ENCODE measurements at places on chromosomes 2 and 18.

DNA sequence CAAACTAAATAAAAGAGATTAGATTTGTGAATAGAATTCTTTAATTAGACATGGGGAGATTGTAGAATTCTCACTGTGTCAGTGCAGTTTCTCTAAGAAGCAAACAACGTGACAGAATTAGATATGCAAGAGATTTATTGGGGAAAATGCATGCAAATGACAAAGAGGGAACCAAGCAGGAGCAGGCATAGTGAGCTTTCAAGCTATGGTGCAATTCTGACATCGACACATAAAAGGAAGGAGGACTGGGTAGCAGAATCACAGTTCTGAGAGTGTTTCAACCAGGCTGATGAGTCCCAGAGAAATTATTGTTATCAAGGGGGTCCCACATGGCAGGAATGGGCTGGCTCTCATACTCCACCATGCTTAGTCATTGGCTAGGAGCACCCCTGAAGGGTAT is 338.4 kb downstream of the FIGN start:
- DNase-seq: no peak

DNA sequence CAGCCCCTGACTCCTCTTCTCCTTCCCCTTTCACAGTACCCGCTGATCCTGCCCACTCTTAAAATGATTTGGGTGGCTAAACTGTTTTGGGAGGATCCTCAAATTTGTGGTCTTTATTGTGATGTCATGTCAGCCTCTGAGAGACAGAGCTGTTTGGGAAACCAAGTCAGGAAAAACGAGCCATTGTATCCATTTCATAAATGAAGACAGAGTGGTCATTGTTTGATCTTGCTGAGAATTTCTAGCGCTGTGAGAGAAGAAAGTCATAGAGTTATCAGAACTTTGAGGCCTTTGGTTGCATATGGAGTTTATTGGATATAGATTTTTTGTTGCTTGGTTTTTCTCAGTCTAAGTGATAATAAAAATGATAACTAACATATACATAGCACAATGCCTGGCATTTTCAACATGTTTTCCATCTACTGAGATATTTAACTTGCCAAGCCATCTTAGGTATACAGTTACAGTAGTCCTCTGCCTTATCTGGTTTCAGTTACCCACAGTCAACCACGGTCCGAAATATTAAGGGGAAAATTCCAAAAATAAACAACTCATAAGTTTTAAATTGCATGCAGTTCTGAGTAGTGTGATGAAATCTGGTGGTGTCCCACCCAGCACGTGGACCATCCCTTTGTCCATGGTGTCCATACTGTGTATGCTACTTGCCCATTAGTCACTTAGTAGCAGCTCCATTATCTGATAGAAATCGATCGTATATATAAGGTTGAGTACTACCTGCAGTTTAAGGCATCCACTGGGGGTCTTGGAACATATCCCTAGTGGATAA is 105.0 kb upstream of the RASGRP3 start:
- DNase-seq: no peak

DNA sequence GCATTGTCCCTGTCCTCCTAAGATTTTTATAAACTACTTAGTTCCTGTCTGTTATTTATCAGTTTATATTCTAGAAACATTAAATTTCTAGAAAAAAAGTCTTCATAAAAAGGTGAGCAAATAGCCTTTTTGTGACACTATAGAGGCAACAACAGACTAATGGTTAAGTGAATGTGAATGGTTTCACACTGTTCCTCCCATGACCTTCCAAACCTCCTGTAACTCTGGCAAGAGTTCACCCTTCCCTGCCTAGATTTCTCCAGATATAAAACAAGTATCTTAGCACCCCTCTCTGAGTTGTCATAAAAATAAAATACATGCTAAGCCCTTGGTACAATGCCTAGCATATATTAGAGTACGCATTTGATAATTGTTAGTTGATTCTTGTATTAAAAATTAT is 29.2 kb downstream of the COBLL1 start:
- DNase-seq: no peak

GRCh38 chr18:77111449-77111848 is 21.1 kb downstream of the MBP start:
- DNase-seq: no peak

- no peak for DNase-seq
These were observed 6.1 kb downstream of the AFF3 start for GRCh38 chr2:100136310-100136709.

GRCh38 chr2:217842017-217842416 is 160.8 kb downstream of the TNS1 start:
- DNase-seq: no peak

DNA sequence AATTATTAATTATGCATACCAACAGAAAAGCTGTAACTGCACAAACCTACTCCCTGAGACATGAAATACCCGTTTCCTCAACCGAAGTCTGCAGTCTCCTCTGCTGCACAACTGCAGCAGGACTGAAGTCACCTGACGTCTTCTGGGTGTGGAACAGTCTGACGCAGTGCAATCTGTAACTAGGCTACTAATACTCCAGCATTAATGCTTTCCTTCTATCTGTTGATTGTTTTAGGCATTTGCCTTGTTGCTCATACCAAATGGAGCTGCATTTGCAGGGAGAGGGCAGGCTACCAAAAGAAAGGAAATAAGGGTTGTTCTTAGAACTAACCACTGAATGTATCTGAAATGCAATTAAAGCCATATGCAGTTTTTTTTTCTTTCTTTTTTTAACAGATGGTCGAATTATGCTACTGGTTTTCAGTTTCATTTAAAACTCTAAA is 40.1 kb downstream of the RTN4 start:
- DNase-seq: no peak

DNA sequence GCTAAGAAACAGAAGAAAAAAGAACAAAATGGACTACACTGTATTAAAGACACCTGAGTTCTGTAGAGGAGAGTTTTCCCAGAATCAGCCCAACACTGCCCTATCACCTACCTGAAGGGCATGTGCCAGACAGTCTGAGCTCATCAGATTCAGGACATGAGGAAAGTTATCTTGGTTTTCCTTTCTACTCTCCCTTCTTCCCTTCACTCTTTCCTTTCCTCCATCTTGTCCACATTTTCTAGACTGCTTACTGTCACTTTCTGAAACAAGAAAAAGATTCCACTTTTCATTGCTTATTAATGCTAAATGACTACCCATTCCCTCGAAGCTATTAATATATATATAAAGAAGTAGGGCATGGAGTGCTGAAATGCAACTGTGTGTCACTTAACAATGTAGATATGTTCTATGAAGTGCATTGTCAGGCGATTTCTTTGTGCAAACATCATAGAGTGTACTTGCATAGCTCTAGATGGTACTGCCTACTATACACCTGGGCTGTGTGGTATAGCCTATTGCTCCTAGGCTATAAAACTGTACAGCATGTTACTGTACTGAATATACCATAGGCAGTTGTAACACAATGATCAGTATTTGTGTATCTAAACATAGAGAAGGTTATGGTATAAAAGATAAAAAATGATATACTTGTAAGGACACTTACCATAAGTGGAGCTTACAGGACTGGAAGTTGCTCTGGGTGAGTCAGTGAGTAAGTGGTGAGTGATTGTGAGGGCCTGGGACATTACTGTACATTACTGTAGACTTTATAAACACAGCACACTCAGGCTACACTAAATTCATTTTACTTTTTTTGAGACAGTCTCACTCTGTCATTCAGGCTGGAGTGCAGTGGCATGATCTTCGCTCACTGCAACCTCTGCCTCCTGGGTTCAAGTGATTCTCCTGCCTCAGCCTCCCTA is 145.5 kb upstream of the ITGA6 start:
- DNase-seq: peak; percentile 46

GRCh38 chr18:38792731-38793130 is 1227.1 kb upstream of the CELF4 start:
- no peak for DNase-seq

- DNase-seq: peak; percentile 68
These were observed 6.8 kb downstream of the FHL2 start for GRCh38 chr2:105391763-105392662.

DNA sequence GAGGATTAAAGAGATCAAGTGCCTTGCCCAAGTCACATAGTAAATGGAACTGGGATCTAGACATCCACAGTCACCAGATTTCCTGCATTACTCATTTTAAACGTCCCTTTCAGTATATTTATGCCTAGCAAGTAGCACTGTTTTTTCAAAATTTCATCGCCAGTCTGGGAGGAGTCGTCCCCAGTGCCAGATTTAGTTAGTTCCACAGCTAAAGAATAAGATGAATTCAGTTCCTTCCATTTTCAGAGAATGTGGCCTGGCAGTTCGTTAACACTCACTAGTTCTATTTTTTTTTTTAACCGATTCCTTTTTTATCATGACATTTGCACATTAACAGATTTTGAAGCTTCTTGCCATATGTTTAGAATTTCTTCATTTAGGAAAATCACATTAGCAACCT is 11.2 kb downstream of the GRP start:
- no peak for DNase-seq

DNA sequence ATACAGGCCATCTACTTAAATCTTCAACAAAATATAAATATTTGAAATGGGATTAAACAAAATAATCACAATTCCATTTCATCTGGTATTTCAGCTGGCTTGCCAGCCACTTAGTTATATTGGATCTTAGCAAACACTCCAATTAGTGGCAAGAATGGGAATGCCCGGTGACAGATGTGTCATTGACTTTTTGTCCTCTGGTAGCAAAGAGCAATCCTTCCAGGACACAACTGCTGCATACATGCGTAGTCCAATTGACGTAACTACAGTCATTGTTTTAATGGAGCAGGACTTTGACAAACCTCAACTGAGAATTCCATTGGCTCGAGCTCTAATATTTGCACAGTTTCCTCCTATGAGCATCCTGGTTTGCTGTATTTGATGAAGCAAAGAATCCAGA is 69.9 kb downstream of the RNF152 start:
- no peak for DNase-seq

DNA sequence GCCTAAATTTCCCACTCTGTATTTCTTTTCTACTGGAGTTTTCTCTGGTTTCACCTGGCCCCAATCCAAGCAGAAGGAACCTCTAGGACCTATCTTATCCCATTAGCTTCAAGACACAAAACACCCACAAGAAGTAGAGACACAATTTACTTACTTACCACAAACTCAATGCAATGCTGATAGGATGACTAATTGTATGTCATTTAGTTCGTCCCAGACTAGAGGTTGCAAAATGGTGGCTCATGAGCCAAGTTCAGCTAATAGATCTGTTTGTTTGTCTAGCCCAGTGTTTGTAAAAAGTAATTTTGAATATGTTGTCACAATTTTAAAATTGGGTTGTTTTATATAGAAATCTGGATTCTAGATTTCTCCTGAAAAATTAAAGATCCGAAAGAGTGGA is 34.7 kb upstream of the ZSWIM2 start:
- DNase-seq: no peak

DNA sequence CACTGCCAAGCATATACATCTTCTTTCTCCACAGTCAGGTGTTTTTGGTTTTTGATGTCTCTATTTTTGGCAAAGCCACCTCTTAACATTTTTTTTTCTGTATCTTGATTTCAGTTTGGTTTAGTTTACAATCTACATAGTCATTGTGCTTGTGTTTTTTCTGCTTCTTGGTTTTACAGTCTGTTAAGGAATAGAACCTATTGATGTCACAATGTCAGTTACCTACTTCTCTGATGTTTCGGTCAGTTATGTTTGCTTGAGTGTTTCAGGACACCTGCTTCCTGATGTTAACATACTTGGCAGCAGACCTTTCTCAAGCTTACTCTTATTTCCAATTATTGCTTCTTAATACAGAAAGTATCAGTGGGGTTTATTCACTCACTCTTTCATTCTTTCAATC is 253.3 kb downstream of the SPAG16 start:
- no peak for DNase-seq

- no peak for DNase-seq
These were observed 670.7 kb downstream of the ERBB4 start for GRCh38 chr2:211867845-211868451.

DNA sequence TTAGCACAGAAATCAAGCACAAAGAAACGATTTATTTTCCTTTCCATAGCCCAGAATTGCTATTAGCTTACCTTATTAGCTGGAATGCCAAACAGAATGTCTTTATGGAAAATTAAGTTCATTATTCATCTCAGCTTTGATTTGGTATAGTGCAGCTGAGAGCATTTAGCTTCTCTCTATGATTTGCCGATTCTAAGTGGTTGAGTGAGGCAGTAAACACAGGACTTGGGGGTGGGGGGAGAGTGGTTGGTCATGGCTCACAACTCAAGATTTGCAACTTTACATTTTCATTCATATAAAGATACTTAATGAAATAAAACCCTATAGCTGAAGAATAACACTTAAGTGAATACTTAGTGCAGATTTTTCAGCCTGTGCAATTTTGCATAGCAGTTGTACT is 395.2 kb downstream of the TGIF1 start:
- DNase-seq: no peak

GRCh38 chr2:190755772-190756415 is 107.0 kb downstream of the NAB1 start:
- no peak for DNase-seq

GRCh38 chr2:156157670-156158069 is 174.9 kb downstream of the NR4A2 start:
- no peak for DNase-seq

- no peak for DNase-seq
These were observed 122.5 kb downstream of the TPGS2 start for GRCh38 chr18:36706134-36706881.

GRCh38 chr2:122868646-122869275 is 1113.3 kb downstream of the TSN start:
- no peak for DNase-seq

DNA sequence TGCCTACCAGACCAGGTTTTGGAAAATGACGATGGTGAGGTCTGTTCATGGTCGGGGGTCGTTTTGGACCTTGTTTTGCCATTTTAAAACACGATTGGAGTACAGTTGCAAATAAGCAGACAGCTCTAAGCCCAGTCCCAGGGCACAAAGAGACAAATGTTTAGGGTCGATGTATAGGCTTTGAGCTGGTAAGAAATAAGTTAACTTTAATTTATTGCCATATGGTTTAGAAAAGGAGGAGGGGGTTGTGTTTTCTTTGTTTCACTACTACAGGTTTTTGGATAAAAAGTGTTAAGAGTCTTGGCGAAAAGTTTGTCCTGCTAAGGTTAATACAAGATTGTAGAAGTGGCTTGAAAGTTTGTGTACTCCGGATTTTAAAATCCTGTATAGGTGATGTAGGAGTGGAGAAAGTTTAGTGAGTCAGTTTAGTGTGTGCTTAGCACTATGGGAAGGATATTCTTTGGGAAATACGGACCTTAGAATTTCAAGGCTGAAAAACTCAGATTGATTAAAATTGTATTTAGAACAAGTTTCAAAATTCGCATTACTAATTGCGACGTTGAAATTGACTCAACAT is 1.3 kb downstream of the KCMF1 start:
- peak; percentile 78 for DNase-seq

All from RKO (cell line).